GM10248 (cell line): ENCODE measurements at places on chromosomes 1 and 21.
A peak's percentile ranks its signal among the peaks of the same experiment; 100 is the strongest.

- DNase-seq: no peak
Observed at GRCh38 chr21:46018615-46019014, 37.0 kb downstream of the COL6A1 start.

DNA sequence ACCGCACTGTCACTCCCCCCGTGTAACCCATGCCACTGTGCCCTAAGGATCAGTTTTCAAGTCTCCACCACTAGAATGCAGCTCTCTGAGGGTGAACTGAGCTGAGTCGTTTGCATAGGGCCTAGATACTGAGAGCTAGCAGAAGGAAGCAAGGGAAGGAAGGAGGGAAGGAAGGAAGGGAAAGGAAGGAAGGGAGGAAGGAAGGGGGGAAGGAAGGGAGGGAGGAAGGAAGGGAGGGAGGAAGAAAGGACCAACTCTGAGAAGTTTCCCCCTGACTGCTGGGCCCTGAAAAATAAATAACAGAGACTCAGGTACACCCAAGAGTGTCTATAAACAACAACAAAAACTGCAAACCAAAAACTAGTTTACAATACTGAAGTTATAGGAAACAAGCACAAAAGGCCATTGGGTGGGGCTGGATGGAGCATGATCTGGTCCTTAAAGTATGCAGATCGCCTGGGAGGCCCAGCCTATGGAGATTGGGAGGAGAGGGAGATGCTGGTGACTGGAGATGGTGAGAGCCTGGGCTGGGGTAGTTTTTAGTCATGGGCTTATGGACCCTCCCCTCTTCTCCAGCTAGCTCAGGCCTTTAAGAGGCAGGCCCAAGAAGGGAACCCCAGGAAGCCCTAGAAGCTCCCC is 1.7 kb upstream of the MRPS15 start:
- DNase-seq: no peak

GRCh38 chr1:53539711-53540603 is 80.8 kb downstream of the DMRTB1 start:
- no peak for DNase-seq

GRCh38 chr1:75733661-75734060 is 9.2 kb downstream of the ACADM start:
- no peak for DNase-seq

DNA sequence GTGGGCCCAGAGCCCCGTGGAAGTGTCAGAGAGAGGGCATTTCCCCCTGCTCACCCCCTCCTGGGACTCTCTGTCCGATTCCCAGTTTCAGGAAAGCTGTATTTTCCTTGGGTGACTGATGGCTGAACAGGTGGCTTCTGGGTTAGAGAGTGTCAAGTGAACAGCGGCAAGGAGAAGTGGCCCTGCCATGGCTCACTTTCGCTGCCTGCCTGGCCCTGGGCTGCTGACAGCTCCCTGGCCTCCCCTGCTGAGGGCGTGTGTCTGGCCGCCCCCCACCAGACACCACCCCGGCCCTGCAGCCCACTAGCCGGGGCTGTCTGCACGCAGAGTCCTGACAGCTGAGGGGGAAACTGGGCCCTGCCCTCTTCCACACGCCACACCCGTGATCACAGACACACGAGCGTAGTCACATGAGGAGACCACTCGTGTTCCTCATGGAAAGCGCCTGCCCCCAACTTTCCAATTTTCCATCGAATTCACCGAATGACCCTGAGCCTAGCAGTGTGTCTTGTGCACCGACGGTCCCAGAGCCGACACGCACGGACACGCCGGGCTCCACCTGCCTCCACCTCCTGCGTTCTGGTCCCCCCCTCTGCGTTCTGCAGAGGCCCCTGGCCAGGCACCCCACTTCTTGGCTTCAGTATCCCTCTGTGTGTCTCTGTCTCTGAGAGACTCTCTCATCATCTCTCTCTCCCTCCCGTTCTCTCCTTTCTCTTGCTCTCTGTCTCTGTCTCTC is 60.6 kb upstream of the CASZ1 start:
- DNase-seq: no peak

- no peak for DNase-seq
Observed at GRCh38 chr1:41622402-41622801, 137.9 kb upstream of the EDN2 start.

- peak; percentile 38 for DNase-seq
Observed at GRCh38 chr1:239951511-239952140, 140.1 kb upstream of the FMN2 start.

DNA sequence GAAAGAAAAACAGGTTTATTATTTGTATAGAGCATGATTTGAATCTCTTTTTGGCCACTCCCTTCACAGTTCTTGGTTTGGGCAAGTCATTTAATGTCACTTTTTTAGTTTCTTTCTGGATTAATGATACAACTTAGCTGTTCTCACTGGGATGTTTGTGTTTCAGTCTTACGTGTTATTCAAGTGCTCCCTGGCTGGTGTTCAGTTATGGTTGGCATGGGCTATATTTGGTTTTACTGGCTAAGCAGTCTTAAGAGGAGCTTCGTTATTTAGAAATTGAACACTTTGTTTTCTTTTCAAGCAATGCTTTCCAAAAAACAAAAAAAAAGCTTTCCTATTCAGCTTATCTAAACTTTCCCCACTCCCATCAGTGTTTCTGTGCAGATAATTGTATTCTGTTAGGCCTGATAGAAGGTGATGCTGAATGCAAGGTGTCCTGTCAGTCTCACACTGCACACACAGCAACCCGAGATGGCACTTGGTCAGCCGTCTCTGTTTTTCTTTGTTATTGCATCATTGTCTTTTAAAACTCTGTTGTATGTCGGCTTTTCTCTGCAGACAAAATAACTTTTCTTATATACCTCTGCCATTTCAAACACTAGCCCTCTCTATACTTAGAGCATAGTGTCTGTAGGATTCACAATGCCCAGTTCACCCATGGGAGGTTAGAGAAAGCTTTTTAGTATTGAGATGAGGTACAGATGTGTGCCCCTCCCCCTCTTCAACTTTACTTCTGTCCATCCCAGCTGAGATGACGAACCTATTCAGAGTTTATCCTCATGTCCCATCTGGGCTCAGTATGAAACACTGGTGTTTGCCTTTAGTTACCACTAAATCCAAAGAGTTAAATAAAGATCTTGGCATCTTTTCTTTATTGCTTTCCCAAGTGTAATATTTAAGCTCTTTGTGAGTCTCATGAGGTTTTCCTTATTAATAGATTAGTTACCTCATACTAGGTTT is 80.2 kb downstream of the VPS13D start:
- no peak for DNase-seq

- no peak for DNase-seq
Observed at GRCh38 chr1:112723511-112723839, 8.3 kb upstream of the PPM1J start.

- no peak for DNase-seq
Observed at GRCh38 chr1:198333744-198334143, 176.9 kb downstream of the NEK7 start.

DNA sequence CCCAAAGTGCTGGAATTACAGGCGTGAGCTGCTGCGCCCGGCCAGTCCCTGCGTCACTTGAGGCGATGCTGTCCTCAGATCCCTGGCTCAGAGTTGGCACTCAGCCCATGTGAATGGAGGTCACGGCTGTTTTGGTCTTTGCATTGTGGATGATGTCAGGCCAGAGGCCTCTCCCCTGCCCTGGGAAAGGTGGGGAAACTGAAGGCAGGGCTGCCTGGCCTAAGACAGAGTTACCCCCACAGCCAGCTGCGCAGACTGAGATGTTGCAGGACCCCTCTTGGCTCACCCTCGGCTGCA is 821 bp downstream of the MASP2 start:
- no peak for DNase-seq

GRCh38 chr1:202762019-202762418 is 46.2 kb downstream of the KDM5B start:
- no peak for DNase-seq

- DNase-seq: no peak
Observed at GRCh38 chr1:80359666-80360065, 1353.1 kb upstream of the ADGRL4 start.

DNA sequence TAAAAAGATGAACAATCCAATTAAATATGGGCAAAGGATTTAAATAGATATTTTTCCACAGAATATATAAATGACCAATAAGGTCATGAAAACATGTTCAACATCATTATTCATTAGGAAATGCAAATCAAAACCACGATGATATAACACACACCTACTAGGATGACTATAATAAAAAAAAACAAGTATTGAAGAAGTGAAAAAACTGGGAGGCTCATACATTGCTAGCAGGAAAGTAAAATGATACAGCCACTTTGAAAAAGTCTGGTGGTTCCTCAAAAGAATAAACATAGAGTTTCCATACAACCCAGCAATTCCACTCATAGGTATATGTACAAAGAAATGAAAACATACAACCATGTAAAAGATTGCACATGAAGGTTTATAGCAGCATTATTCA is 75.7 kb upstream of the RAB4A start:
- DNase-seq: no peak

DNA sequence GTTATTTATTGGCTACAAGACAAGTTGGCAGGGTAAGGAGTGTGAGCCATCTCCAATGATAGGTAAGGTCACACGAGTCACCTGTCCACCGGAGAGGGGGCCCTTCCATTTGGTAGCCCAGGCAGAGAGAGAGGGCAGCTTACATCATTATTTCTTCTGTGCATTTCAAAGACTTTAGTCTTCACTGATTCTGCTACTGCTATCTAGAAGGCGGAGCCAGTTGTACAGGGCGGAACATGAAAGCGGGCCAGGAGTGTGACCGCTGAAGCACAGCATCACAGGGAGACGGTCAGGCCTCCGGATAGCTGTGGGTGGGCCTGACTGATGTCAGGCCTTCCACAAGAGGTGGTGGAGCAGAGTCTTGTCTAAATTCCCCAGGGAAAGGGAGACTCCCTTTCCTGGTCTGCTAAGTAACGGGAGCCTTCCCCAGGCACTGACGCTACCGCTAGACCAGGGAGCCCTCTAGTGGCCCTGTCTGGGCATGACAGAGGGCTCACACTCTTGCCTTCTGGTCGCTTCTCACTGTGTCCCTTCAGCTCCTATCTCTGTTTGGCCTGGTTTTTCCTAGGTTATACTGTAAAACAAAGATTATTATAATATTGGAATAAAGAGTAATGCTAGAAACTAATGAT is 36.7 kb downstream of the ZNF695 start:
- DNase-seq: no peak

- DNase-seq: no peak
Observed at GRCh38 chr1:99748419-99748818, 18.0 kb downstream of the FRRS1 start.

GRCh38 chr1:214120951-214121350 is 133.2 kb downstream of the PROX1 start:
- DNase-seq: no peak

DNA sequence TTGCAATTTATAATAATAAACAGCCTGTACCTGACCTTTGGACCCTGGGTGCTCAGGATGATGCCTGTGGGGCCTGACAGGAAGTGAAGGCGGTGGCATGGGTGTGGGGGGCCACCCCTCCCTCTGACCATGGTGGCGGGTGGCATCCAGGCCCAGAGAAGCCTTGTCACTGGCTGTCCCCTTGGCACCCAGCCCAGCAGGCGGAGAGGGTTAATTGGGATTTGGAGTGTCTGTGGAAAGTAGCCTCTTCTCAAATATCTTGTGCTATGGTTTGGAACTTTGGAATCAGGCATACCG is 20.5 kb downstream of the SOX13 start:
- DNase-seq: no peak

- DNase-seq: no peak
Observed at GRCh38 chr1:22753481-22753971, 42.9 kb downstream of the EPHB2 start.

DNA sequence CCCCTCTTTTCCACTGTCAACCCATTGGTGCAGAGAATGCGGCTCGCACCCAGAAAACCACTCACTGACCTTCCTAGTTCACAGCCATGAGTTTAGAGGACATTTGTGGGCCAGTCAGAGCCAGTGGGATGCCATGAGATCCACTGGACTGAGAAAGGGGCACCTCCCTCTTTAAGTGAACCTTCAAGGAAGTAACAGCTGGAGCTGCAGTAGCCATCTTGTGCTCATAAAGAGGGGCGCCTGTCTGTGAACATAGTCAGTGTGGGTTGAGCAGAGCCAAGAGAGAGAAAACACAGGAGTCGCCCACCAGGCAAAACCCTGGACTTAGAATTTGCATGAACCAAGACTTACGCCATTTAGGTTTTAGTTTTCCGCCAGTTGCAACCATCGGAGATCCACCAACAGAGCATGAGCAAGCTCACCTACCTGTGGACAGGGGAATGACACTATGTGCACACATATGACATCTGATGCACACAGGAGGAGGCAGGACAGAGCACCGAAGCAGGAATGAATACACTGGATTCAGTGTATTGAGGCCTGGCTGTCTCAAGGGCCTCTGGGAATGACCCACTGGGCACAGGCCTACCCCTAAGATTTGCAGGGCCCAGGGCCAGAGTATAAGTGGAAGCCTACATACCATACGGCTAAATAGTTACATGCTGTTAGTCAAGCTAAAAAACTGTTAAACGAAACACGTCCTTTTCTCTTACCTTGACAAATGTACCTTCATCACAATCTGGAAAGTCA is 151.6 kb downstream of the GRIK3 start:
- DNase-seq: peak; percentile 1

- DNase-seq: no peak
Observed at GRCh38 chr21:36788120-36788638, 89.3 kb downstream of the SIM2 start.

DNA sequence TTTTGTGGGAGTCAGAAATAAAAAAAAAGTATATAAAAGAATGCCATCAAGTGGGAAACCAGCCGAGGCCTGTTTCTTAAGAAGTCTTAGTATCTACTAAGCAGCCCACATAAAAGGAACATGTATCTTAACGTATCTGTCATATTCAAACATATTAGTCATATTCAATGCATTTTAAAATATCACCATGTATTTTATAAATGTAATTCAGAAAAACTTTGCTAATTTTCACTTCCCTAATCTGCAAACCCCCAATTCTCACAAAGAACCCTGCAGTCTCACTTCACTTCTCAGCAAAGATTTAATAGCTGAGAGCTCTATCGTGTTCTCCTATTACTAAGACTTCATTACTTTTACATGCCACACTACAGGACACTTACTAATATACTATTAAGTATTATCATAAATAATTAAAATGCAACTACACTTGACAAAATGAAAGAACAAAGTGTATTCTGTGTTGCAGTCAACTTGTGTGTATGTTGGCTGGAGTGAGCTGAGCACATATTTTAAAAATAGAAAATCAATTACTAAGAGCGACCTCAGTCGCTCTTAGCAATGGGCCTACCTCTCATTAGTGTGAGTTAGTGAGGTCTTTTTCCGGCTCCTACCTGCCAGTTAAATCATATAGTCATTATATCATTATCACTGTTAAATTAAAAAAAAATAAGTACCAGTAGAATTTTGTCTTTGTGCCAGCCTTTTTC is 484.3 kb downstream of the LMO4 start:
- peak; percentile 35 for DNase-seq

GRCh38 chr1:65953170-65953569 is 160.5 kb downstream of the PDE4B start:
- no peak for DNase-seq

- no peak for DNase-seq
Observed at GRCh38 chr1:229254910-229255541, 15.9 kb upstream of the RAB4A start.

- no peak for DNase-seq
Observed at GRCh38 chr1:20074725-20075171, 4.8 kb downstream of the PLA2G5 start.

- no peak for DNase-seq
Observed at GRCh38 chr21:33327326-33327725, 2.6 kb downstream of the IFNAR1 start.

- DNase-seq: no peak
Observed at GRCh38 chr21:36664662-36664990, 34.3 kb upstream of the SIM2 start.

GRCh38 chr1:52628614-52629324 is 4.2 kb upstream of the SHISAL2A start:
- no peak for DNase-seq

- DNase-seq: no peak
Observed at GRCh38 chr1:186792870-186793581, 35.7 kb upstream of the PLA2G4A start.
